GM19239 (cell line): ENCODE measurements at places on chromosomes 16 and 17.

DNA sequence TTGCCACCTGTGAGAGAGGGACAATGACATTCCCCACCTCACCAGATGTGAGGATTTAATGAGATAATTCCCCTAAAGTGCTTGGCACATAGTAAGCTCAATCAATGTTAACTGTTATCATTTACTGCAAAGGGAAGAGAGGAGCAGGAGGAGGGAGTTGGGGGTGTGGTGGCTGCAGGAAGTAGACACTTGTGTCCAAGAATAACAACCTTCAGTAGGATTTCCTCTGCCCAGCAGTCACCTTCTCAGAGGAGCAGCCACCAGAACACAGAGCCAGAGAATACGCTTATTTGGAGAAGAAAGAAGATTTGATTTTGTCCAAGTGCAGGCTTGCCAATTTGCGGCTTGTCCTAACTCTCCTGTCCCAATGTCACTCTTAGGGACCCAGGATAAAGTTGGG lies 10.2 kb downstream of the CBX4 start:
- no peak for DNase-seq

DNA sequence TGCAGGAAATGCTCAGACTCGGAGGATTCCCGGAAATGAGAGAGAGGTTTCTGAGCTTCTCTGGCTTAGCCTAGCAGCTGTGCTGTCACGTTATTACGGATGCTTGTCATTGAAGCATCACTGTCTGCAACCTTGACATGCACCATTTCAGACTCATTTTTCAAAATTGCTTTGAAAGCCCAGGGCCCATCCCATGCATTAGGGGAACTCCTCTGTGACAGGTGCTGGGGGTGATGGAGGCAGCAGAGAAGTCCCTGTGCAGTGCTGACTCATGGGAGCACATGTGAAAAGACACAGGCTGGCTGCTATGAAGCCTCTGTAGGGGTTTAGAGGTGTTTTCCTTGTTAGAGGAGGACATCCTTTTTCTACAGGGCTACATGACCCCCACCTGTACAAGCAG lies 214.0 kb upstream of the MPHOSPH6 start:
- no peak for DNase-seq

GRCh38 chr16:29029168-29029994 lies 44.5 kb downstream of the LAT start:
- no peak for DNase-seq

DNA sequence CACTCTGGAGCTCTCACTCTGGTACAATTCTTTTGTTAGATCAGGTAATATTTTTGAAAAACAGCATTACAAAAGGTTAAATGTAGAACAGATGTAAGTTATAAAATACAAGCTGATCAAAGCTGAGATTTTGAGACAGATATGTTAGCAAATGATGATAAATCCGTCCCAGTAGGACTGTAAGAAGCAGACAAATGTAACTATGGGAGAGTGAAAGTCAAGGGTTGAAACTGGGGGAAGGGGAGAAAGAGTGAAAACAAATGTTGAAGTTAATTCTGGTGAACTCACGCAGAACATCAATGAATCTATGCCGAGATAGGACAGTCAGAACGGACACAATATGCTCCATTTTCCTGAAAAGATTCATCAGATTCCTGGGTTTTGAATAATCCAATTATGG lies 298.9 kb upstream of the IRX5 start:
- no peak for DNase-seq

- DNase-seq, result no peak
Observed at GRCh38 chr16:66936462-66936861, 1.1 kb downstream of the CES2 start.

DNA sequence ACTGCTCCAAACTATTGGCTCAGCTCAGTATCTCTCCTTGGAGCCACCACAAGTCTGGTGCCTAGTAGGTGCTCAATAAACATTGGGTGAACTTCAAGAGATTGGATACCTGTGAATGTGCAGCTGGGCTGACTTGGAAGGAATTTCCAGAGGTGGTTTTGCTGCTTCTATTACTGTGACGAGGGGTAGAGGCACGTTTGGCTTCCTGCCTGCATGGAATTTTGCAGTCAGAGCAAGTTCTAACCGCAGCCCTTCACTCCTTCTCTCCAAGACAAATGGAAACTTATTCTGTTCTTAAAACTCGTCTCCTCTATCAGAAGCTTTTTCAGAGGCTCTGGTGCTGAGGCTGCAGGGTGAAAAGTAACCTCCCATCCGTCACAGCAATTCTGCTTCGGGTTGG lies 342.5 kb downstream of the CPPED1 start:
- DNase-seq, result no peak

DNA sequence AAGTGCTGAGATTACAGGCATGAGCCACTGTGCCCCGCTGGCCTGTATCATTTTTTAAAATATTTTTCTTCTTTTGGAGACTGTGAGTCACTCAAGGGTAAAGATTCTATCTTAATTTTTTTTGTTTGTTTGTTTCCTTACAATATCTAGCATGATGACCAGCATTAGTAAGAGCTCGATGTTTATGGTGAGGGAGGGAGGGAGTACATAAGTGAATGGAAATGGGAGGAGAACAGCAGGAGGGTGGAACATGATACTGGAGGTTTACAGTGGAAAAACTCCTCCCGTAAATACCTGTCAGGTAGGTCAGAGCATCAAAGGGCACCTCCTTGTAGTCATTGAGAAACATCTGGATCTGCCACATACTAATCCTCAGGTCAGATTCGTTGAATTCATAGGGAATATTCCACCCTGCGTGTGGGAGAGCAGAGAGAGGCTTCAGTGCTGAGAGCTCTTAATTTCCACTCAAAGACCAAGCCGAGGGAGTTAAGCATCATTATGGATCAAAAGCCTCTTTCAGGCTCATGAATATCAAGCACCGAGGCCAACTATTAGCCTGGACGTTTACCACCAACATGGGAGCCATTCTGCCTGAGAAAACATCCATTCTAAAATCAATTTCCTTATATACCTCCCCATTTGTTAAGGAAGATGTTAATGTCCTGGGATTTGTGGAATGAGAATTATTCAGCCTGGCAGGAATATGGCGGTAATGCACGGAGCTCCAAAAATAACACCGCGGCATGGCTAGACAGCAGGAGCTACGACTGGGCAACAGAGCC lies 51.8 kb downstream of the LYRM1 start:
- no peak for DNase-seq

GRCh38 chr17:81036197-81036941 lies 1.4 kb downstream of the BAIAP2 start:
- no peak for DNase-seq

GRCh38 chr17:63623786-63624530 lies 1.7 kb downstream of the MAP3K3 start:
- DNase-seq, result no peak

GRCh38 chr17:900336-900934 lies 79.1 kb downstream of the NXN start:
- no peak for DNase-seq

DNA sequence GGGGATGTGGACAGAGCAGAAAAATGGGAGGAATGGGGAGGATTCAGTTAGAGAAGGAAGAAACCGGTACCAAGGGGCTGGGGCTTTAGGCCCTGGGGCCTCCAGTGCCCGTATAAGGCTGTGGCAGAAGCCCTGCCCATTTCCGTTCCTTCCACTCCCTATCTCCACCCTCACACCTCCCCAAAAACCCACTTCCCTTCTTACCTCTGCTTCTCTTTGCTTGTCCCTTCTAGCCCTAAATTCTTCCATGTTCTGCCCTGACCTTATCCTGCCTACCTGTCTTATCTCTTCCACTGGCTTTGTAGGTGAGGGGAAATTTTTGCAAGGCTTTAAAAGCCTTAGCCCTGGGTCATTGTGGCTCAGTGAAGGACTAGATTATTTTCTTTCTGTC lies 4.1 kb downstream of the RNF167 start:
- DNase-seq, result no peak

- no peak for DNase-seq
Observed at GRCh38 chr16:81779536-81780320, 637 bp downstream of the PLCG2 start.

- DNase-seq, result no peak
Observed at GRCh38 chr16:87527055-87527724, 34.4 kb upstream of the ZCCHC14 start.

DNA sequence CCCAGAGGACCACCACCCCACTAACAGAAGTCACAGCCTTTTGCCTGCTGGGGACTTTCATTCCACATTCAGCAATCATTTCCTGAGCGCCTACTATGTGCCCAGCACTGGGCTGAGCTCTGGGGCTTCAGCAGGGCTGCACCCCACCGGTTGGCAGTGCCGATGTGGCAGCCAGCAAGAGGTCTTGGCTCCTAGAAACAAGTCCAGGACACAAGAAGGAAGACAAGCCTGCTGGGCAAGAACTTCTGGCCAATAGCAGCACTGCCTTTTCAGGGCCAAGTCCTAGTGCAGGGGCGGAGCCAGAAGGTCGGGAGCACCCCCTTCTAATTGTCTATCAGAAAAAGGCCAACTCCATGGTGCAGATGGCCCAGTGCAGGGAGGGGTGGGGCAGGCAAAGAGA lies 13.0 kb upstream of the HOXB9 start:
- no peak for DNase-seq

GRCh38 chr17:34996422-34997285 lies 16.3 kb downstream of the LIG3 start:
- no peak for DNase-seq

- DNase-seq, result peak; percentile 20
Observed at GRCh38 chr17:57174591-57174990, 81.7 kb upstream of the MSI2 start.
